ENCODE measurements at places on chromosomes 3 and 15. TPM values are rescaled to one million over a fixed set of nuclear protein-coding genes. Genes with fewer than 3 reads are reported as not detected.

The KBTBD13 gene
- total RNA-seq: not detected

The CCDC54 gene
- not detected for total RNA-seq

DNA sequence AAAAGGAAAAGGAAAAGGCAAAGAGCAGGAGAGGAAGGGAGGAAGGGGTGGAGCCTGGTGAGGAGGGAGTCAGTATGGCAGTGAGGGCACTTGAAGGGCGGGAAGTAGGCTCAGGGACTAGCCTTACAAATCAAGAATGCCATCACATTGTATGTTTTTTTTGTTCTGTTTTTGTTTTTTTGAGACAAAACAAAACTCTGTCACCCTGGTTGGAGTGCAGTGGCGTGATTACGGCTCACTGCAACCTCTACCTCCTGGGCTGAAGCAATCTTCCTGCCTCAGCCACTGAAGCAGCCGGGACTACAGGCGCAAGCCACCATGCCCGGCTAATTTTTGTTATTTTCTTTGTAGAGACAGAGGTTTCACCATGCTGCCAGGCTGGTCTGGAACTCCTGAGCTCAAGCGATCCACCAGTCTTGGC is 10.5 kb upstream of the PIK3CB start:
- no peak for DNase-seq

- DNase-seq: peak; percentile 82
Measured at GRCh38 chr3:98732286-98733052, 30.7 kb upstream of the ST3GAL6 start.

DNA sequence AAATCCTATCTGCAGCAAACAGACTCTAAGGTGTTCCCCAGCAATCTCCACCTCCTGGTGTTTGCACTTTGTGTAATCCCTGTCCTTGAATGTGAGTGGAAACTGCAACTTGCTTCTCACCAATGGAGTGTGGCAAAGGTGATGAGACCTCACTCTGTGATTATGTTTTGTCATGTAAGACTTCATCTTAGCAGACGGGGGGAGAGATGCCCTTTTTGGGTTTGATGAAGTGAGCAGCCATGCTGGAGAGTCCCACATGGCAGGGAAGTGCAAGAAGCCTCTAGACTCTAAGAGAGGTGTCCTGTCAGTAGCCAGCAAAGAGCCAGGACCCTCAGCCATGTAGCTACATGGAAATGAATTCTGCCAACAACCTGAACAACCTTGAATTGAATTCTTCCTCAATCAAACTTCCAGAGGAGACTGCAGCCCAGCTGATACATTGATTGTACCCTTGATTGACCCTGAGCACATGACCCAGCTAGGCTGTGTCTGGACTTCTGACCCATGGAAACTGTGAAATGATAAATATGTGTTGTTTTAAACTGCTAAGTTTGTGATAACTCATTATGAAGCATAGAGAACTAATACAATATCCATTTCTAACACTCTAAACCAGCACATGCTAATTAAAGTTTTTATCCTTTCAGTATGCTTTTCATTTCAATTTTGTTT is 71.4 kb upstream of the RASGRF1 start:
- DNase-seq: no peak

GRCh38 chr3:197168606-197169005 is 129.8 kb downstream of the DLG1 start:
- DNase-seq: no peak

DNA sequence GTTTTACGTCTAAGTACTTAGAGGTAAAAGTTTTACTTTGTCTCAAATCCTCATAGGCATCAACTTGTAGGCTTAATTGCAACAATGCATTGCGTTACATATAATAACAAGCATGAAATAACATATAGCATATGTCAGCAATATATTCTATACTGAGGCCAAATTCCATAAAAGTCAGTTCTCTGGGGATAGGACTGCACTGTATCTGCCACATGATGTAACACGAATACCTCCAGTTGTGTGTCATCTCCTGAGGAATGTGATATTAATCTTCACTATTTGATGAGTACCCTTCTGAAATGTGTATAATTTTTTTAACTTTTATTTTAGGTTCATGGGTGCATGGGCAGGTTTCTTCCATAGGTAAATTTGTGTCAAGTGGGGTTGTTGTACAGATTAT is 126.4 kb downstream of the IMPG2 start:
- DNase-seq: no peak

DNA sequence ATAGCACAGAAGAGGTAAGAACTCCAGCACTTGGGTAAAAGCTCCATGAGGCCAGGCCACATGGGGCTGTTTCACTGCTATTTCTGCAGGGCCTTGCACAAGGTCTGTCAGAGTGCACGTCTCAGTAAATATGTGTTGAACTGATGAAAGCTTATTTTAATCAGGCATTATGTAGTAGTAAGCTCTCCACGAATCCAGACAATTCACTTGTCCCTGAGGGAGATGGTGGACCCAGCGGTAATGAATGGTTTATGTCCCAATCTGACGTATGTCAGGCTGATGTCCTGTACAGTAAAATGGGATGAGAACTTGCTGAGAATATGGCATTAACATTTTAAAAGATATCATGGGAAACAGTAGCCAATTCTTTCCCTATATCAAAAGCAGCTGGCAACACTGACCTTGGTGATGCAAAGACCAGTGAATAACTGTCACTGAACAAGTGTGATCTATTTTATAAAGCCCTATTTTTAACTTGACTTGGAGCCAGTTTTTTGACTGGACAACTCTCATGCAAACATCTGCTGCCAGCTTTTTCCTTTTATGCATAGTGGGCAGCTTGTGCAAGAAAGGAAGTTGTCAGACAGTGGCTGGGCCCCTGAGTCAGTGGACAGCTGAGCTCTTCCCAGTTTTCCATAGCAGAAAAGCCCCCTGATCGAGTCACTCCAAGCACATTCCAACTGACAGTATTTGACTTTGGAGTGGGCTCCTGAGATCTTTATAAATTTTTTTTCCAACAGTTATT is 519.8 kb upstream of the MDFIC2 start:
- no peak for DNase-seq
